ENCODE measurements at places on chromosomes 6 and 20.

GRCh38 chr6:45709781-45710220 lies 305.9 kb downstream of the CLIC5 start:
- no peak for DNase-seq

DNA sequence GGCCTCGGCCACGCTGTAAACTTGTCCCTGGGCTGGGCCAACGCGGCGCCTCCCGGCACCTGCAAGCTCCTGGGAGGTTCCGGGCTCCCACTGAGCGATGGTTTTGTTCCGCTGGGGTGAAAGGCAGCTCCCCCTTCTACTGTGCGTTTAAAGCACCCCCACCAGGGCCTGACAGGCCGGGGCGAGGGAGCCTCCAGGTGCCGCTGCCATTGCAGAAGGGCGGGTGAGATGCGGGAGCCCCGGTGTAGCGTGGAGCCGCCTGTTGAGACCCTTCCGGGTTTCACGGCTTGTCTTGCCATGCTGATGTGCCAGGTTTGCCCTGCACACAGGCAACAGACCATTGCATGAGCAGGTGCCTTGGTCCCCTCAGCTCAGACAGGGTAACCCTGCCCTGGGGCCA lies 2.9 kb downstream of the COL20A1 start:
- no peak for DNase-seq

DNA sequence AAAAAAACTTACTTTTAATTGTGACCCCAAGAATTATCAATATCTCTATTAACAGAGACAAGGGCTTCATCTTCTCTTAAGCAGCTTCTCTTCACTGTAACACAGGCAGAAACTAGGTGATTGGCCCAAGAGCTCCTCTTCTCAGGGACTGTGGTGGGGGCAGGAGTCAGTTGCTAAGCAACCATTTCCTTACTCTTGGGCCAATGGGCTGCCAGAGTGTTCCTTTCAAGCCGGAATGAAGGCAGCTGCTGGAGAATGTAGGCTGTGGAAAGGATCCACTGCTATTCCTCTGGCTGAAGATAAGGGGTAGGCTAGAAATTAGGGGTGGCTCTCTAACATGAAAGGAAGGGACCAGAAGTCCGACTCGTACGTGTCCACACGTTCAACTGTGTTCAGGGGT lies at the start of gene SEL1L2:
TSS of gene SEL1L2 (minus strand) at position 150 of the 400 bp plus-strand sequence. CDS start at position 70, 80 bp downstream.
- peak; percentile 59 for DNase-seq

DNA sequence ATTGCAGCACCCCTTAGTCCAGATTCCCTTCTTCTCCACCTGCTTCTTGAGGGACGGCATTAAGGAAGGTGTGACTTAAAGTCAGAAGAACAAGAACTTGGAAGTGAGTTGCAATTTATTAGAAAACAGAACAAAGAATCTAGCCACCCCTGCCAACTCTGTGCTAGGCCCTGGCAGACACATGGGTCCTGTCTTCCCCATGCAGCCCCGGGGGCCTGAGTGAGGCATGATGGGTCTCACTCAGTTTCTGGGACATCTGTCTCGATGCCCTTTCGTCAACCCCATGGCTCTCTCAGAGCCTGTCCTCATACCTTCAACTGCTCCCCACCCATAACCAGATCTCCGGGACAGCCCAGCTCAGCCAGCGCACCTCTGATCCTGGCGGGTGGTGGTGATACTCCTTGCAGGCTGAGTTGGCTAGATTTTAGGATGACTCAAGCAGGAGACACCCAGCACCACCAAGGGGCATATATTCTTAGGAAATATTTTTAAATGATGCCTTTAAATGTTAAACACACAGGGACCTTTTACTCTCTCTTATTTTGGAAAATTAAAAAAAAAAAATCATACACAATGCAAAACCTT lies 143.2 kb upstream of the RNF24 start:
- no peak for DNase-seq

- DNase-seq, result no peak
These were observed 401.6 kb upstream of the PLCB4 start for GRCh38 chr20:8667306-8667705.

GRCh38 chr6:114783083-114783482 lies 440.3 kb upstream of the HS3ST5 start:
- DNase-seq, result no peak
